ENCODE measurements at places on chromosomes 11 and 22. TPM values are rescaled to one million over a fixed set of nuclear protein-coding genes. Genes with fewer than 3 reads are reported as not detected.
A peak's percentile ranks its signal among the peaks of the same experiment; 100 is the strongest.

VSIG2 gene
- 0.44 TPM for total RNA-seq

KDELR3 gene
- total RNA-seq: 10.2 TPM

- H3K36me3 ChIP-seq: no peaks in the 10 kb centered on the region
- no peaks in the 10 kb centered on the region for H3K27me3 ChIP-seq
- H3K27ac ChIP-seq: no peak overlapping the region
- H3K4me1 ChIP-seq: no peaks in the 10 kb centered on the region
- peak; percentile 4 for DNase-seq
These were observed 40.5 kb downstream of the IGLL5 start for GRCh38 chr22:22927888-22928665.

SUSD2 gene
- total RNA-seq: 2.6 TPM

GRCh38 chr11:125886997-125887372, 483 bp upstream of the HYLS1 start:
- no peaks in the 10 kb centered on the region for H3K4me1 ChIP-seq
- peak; percentile 45 for DNase-seq
- peak overlapping the region; percentile 96 for H3K27ac ChIP-seq
- no peak overlapping the region for H3K4me3 ChIP-seq

DNA sequence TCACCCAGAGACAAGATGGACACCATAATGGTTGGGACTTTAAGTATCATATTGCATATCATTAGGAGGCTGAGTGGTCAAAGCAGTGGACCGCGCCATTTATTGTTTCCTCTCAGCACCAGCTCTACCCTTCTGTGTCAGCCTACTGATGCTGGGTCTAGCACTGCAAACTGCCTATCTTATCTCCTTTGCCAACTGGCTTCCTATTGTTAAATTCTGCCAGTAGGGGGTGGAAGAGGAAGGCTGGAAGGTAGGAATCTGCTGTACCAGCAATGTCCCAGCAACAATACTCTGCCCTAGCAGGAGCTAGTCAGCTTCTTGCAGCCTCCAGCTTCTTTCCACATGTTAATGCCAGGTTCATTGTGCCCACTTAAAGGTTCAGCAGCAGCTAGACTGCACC, 367.1 kb upstream of the PDGFD start:
- no peaks in the 10 kb centered on the region for H3K27me3 ChIP-seq
- H3K36me3 ChIP-seq: no peaks in the 10 kb centered on the region
- no peak overlapping the region for H3K4me3 ChIP-seq

DNA sequence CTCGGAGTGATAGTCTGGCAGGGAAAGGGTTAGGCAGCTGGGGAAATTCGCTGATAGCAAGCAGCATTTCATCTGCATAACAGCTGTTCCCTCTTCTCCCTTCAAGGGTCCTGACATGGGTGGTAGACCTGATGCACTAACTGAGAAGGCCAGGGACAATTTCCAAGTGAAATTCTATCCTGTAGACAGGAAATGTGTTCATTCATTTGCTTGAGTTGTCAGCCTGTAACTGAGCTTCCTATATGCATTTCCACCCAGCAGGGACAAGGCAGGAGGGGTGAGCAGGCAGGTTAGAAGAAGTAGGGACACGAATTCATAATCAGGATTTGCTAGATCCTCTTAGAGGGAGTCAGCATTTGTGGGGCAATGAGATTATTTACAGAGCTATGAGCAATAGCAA, 154.3 kb upstream of the NCAM1 start:
- DNase-seq: no peak
- no peaks in the 10 kb centered on the region for H3K27me3 ChIP-seq
- no peak overlapping the region for H3K4me3 ChIP-seq
- H3K4me1 ChIP-seq: no peaks in the 10 kb centered on the region

- no peak overlapping the region for H3K4me3 ChIP-seq
- no peaks in the 10 kb centered on the region for H3K4me1 ChIP-seq
- no peak overlapping the region for H3K27ac ChIP-seq
- peaks cover 7% of the 10 kb centered on the region for H3K27me3 ChIP-seq
These were observed 1325.8 kb downstream of the TBC1D22A start for GRCh38 chr22:48088251-48088650.

DNA sequence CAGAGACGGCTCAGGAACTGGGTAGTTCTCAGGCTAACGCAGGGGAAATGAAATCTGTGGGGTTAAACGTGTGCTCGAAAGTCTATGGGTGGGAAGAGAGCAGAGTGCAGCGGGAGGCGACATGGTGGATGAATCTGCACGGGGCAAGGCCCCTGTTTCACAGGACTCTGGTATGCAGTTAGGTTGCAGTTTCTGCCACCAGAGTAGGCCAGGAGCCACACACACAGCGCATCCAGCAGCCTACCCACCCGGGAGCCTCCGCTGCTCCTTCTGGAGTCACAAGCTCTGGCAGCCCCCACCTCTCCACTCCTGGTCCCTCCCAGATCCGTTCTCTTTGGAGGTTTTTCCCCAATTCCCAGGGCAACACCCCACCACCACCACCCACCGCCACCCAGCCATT, 27.0 kb downstream of the SPATA19 start:
- DNase-seq: no peak
- H3K4me3 ChIP-seq: no peak overlapping the region
- no peak overlapping the region for H3K27ac ChIP-seq
- no peaks in the 10 kb centered on the region for H3K27me3 ChIP-seq
- no peaks in the 10 kb centered on the region for H3K36me3 ChIP-seq

- DNase-seq: no peak
- H3K27ac ChIP-seq: no peak overlapping the region
- H3K36me3 ChIP-seq: no peaks in the 10 kb centered on the region
- H3K4me1 ChIP-seq: no peaks in the 10 kb centered on the region
These were observed 9.8 kb upstream of the OR9I1 start for GRCh38 chr11:58135171-58135570.

OR51B2 gene
- total RNA-seq: not detected

- no peak for DNase-seq
- H3K27ac ChIP-seq: peak overlapping the region; percentile 42
- H3K4me1 ChIP-seq: peaks cover 28% of the 10 kb centered on the region
- H3K36me3 ChIP-seq: no peaks in the 10 kb centered on the region
These were observed 10.5 kb upstream of the MCHR1 start for GRCh38 chr22:40668611-40669411.

DNA sequence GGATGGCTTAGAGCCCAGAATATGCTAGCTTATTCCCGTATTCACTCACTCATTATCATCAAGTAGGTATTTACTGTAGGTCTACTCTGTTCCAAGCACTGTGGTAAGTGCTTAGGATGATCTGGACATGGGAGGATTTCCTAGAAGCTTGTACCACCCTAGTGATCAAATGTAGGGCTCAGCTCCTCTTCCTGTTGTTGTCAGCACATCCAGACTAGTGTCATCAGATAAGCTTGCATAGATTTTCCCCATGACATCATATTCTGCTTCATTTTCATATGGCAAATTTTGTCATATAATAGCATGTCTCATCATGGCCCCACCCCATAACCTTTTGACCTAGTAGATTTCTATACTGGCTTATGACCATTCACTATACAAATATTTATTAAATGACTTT, 19.3 kb upstream of the NUCB2 start:
- no peaks in the 10 kb centered on the region for H3K4me1 ChIP-seq
- no peak overlapping the region for H3K27ac ChIP-seq
- DNase-seq: no peak
- H3K4me3 ChIP-seq: no peak overlapping the region
- H3K36me3 ChIP-seq: no peaks in the 10 kb centered on the region

DNA sequence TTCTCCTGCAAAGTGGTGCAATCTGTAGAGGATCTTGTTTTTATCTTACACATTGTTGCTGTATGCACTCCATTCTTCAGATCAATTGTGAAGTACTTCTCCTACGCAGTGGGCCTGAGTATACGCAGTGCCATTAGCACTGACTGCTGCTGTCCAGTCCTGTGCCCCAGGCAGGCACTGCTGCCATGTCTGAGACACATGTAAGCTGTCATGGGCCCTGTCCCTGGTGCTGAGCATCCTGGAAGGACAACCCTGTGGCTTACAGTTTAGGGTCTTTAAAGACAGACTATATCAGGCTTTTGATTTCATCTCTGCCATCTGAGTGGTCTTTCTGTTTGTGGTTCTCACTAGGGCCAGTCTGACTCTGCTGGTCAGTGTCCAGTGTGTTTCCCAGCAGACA, 44.8 kb upstream of the PTPN5 start:
- DNase-seq: no peak
- H3K4me1 ChIP-seq: no peaks in the 10 kb centered on the region

SCGB1C1 gene
- not detected for total RNA-seq

DNA sequence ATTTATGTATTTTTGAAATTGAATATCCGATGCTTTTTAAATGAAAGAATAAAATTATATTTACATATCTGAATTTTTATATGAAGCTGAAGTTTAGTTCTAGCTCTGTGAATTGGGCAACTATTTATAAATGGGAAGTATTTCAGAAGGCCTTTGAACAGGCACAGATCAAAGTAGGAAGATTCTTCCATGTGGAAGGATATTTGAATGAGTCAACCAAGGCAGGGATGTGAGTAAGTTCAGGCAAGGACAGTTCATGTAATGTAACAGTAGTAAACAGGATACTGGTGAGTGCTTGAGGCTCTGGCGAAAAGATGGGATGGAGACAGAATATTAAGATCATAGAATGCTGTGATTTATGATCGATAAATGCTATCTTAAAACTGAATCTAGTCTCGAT, 417.8 kb upstream of the CCDC179 start:
- no peak overlapping the region for H3K27ac ChIP-seq
- no peaks in the 10 kb centered on the region for H3K27me3 ChIP-seq
- H3K36me3 ChIP-seq: no peaks in the 10 kb centered on the region
- H3K4me1 ChIP-seq: no peaks in the 10 kb centered on the region

PRG3 gene
- not detected for total RNA-seq

TPBGL gene
- total RNA-seq: not detected

- H3K4me1 ChIP-seq: peaks cover 46% of the 10 kb centered on the region
- peaks cover 58% of the 10 kb centered on the region for H3K36me3 ChIP-seq
- DNase-seq: no peak
- no peak overlapping the region for H3K4me3 ChIP-seq
These were observed 3.4 kb downstream of the IRF7 start for GRCh38 chr11:612201-612960.

DNA sequence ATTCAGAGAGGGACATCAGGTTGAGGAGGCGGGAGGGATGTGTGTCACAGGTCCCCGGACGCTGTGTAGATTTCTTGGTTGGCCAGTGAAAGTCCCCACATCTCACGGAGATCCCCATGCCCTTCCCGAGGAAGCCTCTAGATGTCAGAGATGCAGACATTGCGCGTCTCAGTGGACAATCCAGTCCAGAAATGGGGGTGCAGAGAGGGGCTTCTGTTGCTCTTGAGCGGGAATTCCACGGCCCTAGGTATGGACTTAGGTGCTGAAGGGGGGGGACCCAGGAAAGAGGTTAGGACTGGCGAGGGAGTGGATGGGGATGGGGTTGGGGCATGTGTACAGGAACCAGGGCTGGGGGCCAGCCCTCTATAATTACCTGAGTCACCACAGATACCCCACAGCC, 7.0 kb downstream of the THY1 start:
- no peak overlapping the region for H3K27ac ChIP-seq
- no peak for DNase-seq

DNA sequence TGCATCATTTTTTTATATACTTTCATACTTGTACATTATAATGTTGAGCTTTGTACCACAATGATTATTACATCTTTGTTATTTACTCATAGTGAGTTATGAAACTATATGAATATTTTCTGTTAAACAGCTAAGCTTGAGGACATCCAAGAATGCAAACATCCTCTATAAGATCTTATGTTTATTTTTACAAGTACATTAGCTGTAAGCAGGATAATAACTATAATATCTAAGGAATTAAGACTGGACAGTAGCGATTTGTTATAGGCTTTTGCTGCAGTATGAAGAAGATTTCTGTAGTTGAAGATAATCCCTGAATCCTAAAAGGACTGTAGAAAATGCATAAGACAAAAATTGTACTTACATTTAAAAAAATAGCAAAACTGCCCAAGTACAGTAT, 176.0 kb downstream of the METTL15 start:
- H3K36me3 ChIP-seq: no peaks in the 10 kb centered on the region
- no peak for DNase-seq
- H3K4me1 ChIP-seq: no peaks in the 10 kb centered on the region
- H3K27ac ChIP-seq: no peak overlapping the region
- no peaks in the 10 kb centered on the region for H3K27me3 ChIP-seq

GRCh38 chr22:28942801-28943500, 59.6 kb downstream of the ZNRF3 start:
- no peak overlapping the region for H3K27ac ChIP-seq
- H3K4me3 ChIP-seq: no peak overlapping the region
- H3K27me3 ChIP-seq: no peaks in the 10 kb centered on the region
- no peak for DNase-seq
- H3K36me3 ChIP-seq: no peaks in the 10 kb centered on the region
- H3K4me1 ChIP-seq: no peaks in the 10 kb centered on the region

RBMXL2 gene
- total RNA-seq: not detected

- no peaks in the 10 kb centered on the region for H3K4me1 ChIP-seq
- no peaks in the 10 kb centered on the region for H3K36me3 ChIP-seq
- H3K27me3 ChIP-seq: no peaks in the 10 kb centered on the region
- no peak overlapping the region for H3K27ac ChIP-seq
- H3K4me3 ChIP-seq: no peak overlapping the region
These were observed 48.7 kb downstream of the IGF2 start for GRCh38 chr11:2090172-2091111.

OR10A5 gene
- total RNA-seq: not detected

- no peaks in the 10 kb centered on the region for H3K27me3 ChIP-seq
- H3K4me3 ChIP-seq: no peak overlapping the region
- DNase-seq: no peak
- no peak overlapping the region for H3K27ac ChIP-seq
These were observed 64.9 kb downstream of the LIF start for GRCh38 chr22:30181459-30182349.

- no peaks in the 10 kb centered on the region for H3K4me1 ChIP-seq
- no peak for DNase-seq
- H3K27ac ChIP-seq: no peak overlapping the region
These were observed 697.1 kb upstream of the FAT3 start for GRCh38 chr11:91527380-91528030.

DNA sequence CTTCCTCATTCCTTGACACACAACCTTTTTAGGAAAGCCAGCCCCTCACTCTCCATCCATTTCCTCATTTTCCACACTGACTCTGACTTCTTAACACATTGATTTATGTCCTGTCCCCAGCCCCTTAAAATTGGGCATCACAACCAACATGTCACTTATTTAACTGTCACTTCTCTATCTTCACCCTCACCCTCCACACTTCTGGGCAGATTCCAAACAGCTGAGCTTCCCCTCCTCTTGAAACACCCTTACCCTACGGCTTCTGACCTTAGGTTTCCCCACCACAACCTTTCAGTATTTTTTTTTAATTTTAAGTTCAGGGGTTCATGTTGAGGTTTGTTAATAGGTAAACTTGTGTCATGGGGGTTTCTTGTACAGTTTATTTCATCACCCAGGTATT, 696.3 kb downstream of the DLG2 start:
- H3K27me3 ChIP-seq: no peaks in the 10 kb centered on the region
- no peaks in the 10 kb centered on the region for H3K4me1 ChIP-seq
- H3K27ac ChIP-seq: no peak overlapping the region
- no peak overlapping the region for H3K4me3 ChIP-seq

DNA sequence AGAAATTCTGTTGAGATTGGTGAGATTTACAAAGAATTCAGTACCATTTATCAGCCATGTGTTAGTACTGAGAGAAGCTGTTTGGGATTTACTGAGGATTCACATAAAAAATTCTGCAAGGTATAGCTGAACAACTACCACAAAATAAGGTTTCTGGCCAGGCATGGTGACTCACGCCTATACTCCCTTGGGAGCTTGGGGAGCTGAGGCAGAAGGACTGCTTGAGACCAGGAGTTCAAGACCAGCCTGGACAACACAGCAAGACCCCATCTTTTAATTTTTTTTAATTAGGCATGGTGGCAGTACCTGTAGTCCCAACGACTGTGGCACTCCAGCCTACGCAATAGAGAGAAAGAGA, 86.7 kb downstream of the SIK3 start:
- no peaks in the 10 kb centered on the region for H3K27me3 ChIP-seq
- H3K4me1 ChIP-seq: peaks cover 3% of the 10 kb centered on the region
- no peak for DNase-seq
- H3K27ac ChIP-seq: no peak overlapping the region
- no peaks in the 10 kb centered on the region for H3K36me3 ChIP-seq
